NCI-H2107 (cell line): ENCODE measurements at places on chromosomes 5 and 9.

GRCh38 chr5:45410304-45410995 is 285.7 kb downstream of the HCN1 start:
- DNase-seq: no peak

- DNase-seq: no peak
Measured at GRCh38 chr9:2616692-2617377, 4.8 kb upstream of the VLDLR start.

DNA sequence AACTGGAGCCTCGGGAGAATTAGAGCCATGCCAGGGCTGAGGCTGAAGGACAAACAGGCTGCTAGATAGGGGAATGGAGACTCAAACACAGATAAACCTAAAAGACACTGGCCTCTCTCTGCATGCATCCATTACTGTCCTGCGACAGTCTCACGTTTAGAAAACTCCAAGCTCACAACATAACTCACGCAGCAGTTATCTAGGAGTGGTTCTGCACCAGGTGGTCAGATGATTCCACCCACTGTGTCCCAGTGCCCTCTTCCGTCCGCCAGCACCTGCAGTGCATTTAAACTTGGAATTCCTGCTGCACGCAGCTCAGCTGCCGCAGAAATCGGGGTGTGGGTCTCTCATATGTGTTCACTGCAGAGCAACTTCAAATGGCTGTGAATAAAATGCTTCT is 272.6 kb upstream of the IRX2 start:
- DNase-seq: no peak

DNA sequence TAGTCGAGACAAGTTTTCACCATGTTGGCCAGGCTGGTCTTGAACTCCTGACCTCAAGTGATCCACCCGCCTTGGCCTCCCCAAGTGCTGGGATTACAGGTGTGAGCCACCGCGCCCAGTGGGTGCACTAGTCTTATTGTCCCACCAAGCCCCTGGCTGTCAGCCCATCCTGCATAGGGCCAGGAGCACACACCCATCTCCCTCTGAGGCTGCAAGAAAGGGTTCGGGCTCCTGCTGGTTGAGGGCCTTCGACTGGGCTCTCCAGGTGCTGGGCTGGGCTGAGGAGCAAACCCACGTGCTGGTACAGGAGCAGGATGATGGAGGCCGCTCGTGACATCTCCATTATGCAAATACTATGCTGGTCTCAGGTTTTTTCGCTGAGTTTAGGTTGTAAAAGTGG is 25.1 kb upstream of the RNF130 start:
- no peak for DNase-seq

DNA sequence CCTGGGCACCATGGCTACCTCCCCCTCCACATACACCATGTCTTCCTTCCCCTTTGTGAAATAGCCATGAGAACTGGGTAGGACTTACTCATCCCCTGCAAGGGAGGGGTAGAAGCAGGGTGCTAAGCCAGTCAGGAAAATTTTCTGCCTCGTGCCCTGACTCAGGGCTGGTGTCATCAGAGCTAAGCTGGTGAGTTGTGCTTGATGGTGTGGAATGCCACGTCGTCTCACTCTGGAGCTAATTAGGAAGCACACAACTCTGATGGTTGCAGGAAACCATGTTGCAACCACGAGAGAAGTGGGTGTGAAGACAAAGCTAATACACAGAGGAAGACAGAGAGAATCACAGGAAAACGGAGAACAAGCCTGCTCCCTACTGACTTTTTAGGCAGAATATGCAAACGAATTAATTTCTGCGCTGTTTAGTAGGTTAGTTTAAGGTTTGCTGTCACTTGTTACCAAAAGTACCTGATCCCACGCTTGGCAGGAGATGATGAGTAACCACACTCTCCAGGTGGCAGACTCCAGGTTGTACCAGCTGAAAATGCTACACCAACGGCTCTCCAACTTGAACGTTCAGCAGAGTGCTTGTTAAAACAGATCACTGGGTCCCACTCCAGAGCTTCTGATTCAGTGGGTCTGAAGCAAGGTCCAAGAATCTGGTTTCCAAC is 54.5 kb downstream of the STK10 start:
- DNase-seq: no peak

DNA sequence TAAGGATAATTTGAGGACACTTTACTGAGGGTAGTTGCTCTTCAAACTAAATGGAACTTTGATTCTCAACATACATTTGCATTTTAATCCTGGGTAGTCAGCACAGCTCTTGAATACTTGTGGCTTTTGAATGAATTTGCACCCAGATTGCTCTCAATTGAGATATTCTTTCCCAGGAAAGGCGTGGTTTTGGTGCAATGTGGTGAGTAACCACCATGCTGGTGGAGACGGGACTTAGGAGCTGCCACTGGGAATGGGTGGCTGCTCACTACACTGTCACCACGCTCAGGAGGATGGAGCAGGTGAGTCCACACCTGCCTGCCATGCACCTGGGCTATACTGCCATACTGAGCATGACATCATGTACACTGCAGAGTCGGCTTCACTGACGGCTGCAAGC is 99.2 kb downstream of the IRX1 start:
- no peak for DNase-seq

DNA sequence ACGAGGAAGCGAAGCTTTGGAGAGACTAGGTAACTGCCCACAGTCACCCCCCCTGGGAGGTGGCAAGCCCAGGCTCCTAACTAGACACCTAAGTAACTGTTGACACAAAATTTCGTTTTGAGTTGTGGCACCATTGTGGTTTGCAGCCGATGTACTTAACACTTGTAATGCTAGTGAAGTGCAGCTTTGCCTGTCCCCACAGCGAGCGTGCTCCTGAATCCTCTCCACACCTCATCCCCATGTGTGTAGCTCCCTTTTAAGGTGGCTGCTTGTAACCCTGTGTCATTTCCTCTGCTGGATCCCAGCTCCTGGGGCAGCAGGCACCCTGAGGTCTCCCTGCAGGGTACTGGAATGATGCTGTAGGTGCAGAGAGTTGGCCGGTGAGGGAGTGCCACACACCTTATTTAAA is 114.9 kb downstream of the TRIO start:
- DNase-seq: peak; percentile 82
